ENCODE measurements at places on chromosomes 12 and 14. TPM values are rescaled to one million over a fixed set of nuclear protein-coding genes. Genes with fewer than 3 reads are reported as not detected.

- DNase-seq = no peak
Observed at GRCh38 chr14:91415794-91416743, 1.6 kb downstream of the CCDC88C start.

GRCh38 chr12:52631264-52631663 is 12.9 kb upstream of the KRT73 start:
- DNase-seq = no peak

DNA sequence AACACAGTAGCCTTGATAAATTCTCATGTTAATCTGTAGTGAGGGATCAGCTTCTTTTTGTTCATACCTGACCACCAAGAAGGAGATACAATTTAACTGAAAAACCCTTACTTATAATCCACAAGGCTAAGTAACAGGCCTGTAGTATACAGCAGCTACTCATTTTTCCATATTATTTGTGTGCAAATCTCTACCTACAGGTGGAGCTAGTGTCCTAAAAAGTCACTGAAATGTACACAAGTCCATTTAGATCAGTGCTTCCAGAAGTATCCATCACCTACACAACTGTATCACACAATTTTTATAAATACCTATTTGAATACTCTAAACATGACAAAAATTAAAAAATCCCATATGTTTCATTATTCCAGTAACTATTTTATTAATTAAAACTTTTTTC is 173.2 kb downstream of the SLC35F4 start:
- DNase-seq = peak; percentile 46

DNA sequence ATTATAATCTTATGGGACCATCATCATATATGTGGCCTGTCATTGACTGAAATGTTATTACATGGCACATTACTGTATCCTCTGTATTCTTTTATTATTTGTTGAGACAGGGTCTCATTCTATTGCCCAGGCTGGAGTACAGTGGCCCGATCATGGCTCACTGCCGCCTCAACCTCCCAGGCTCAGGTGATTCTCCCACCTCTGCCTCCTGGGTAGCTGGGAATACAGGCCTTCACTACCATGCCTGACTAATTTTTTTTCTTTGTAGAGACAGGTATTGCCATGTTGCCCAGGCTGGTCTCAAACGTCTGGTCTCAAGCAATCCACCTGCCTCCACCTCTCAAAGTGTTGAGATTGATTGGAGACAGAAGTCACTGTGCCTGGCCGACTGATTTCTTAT is 153.2 kb downstream of the RASSF9 start:
- no peak for DNase-seq

DNA sequence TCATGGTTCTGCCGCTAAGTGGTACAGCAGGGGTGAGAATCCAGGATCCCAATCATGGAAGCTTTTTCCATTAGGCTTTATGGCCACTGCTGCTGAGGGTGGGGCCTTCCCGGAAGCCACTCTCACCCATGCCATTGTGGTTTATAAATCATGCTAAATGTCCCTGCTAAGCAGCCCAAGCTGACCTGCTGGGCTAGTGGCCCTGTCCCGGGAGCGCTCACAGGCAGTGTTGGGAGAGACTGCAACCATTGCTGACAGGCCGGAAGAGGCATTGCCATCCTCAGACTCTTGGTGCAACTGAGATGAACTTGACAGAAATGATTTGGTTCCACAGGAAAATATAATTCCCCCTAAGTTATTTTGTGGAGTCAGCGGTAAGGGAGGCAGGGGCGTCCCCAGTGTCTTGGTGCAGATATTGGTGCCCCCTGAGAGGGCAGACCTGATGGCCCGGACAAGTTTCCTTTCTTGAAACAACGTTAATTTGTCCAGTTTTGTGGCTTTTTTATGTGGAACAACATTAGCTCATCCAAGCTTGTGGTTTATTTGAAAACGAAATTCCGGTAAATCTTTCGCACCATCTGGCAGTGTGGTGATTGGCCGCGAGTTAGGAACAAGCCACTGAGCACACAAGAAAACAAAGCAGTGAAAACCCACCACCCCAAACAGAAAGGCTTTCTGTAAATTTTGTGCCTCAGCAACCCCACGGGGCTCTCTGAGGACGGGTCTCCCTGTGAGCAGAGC is 82.3 kb downstream of the SSPN start:
- DNase-seq = peak; percentile 78

- no peak for DNase-seq
Observed at GRCh38 chr12:72995616-72996015, 723.4 kb downstream of the TRHDE start.

GRCh38 chr14:58353516-58354299 is 42.0 kb upstream of the TOMM20L start:
- peak; percentile 2 for DNase-seq

DNA sequence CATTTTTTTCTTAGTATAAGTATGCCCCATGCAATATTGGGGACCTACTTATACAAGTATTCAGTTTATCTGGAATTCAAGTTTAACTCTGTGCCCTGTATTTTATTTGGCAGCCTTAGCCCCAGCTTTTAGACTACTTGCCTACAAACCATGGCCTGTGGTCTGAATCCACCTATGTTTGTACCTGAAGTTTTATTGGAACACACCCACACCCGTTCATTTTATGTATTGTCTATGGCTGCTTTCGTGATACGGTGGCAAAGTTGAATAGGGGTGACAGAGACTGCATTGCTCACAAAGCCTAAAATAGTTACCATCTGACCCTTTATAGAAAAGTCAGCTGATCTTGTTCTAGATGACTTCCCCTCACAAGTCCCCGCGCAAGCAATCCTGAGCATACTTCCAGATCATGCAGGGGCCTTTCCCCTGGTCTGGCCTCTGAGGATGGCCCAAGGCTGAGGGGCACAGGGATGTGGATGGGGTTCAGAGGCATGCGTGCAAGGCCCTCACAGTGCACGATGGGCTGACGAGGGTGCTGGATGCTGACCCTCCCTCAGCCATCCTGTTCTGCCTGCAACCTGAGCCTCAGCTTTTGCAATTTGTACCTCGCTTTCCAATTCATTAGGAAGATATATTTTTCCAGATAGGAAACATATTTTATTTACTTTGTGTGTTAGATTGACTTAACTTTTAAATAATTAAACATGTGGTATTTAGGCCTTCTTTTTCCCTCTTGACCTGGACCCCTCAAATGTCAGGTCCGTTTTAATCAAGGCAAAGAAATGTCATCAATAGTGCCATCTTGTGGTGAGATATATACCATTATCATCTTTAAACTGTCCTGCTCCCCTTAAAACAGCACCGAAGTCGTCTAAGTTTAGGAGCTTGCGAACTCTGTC is 527.3 kb upstream of the CCDC196 start:
- peak; percentile 34 for DNase-seq

- DNase-seq = peak; percentile 75
Observed at GRCh38 chr12:25701290-25701689, 148.2 kb upstream of the LMNTD1 start.

DNA sequence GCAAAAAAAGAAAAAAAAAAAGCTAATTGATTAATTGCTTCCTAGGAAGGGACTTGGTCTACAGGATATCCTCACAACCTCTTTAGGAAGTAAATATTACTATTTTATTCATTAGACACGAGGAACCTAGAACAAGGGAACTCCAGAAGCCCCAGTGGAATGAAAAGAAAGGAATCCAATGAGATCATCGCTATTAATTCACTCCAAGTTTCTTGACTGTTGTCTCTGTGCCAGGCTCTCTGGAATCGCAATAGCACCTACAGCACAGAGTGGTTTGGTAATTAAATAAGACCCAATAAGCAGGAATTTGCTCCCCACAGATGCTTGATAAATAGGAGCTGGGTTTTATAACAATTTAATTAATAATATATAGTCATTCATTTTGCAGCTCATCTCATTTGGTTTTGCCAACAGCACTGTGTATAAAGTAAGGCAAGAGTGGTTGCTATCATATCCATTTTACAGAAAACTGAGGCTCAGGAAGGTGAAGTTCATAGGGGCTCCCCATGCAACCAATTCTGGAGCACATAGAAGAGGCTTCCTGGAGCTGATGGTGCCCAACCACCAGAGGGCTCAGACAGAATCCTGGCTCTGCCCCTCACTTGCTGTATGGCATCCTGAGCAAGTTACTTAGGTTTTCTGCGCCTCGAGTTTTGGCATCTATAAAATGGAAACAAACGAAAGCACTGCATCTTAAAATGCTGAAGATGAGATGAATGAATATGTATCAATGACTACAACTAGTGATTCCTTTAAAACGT is 420.2 kb downstream of the MED13L start:
- DNase-seq = no peak

- no peak for DNase-seq
Observed at GRCh38 chr12:51377099-51377984, 13.9 kb downstream of the GALNT6 start.

DNA sequence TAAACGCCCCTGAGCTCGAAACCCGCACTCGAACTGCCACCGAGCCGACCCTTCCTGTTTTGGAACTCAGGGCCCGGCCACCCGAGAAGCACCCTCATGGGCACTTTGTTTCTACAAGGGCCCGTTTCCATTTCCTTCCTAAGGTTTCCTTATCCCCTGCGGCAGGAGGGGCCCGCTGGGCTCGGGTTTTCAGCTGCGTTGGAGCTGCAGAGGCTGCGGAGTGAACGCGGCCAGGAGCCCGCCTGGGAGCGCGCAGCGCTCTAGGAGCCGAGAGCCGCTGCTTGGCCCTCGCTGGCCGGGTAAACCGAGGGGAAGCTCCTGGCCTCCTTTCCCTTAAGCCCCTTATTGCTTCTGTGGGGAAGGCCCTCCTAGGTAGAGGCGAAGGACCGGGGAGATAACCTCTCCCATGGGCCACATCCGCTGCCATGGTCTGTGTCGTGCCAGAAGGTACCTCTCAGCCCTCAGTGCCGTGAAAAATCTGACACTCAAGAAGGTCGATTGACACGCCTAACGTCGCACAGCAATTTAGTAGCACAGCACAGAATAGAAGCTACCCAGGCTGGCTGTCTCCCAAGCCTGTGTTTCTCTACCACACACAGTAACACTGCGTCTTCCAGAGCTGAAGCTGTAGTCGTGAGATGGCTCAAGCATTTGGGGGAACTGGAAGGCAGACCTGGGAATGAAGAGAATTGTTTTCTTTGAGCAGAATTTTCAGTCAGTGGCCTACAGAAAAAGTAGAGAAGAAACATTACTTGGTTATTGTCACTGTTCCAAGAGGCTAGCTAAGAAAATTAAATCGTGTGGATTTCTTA is 12.9 kb upstream of the CALM1 start:
- DNase-seq = peak; percentile 36

DNA sequence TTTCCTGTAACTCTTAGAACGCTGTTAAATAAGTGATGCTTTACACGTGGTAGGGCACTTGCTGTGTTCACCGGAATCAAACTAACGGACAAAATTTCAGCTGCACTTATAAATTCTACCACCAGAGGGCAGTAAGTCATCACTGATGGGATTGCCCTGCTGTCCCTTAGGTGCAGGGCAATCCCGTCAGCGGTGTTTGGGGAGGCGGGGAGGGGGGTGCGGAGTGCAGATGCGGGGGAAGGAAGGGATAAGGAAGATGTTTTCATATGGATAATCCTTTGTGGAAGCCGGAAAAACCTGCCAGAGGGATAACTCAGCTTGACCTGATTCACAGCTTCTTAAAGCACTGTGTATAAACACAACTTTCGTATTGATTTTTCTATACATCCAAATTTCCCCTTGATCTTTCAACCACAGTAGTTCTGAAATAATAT is 21.7 kb upstream of the SLC10A1 start:
- peak; percentile 50 for DNase-seq

DNA sequence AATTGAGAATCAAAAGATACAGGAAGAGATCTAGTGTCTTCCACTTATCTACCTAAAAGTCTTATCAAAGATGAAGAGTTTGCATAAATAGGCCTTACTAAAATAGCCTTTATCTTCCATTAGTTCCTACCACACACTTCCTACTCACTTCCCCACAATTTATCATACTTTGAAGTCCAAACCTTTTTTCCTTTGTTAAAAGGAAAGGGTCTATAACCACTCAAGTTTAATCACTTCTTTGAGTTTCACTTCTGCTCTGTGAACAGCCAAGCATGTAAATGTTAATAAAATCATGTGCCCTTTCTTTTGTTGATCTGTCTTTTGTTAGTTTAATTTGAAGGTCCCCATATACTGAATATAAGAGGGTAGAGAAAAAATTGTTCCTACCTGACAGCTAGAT is 114.5 kb downstream of the PHLDA1 start:
- DNase-seq = no peak

The ANO2 gene
- total RNA-seq = 2.1 TPM

The HOXC11 gene
- 0.36 TPM for total RNA-seq

The TAS2R31 gene
- total RNA-seq = 1.1 TPM

The DPF3 gene
- 6.5 TPM for total RNA-seq

The CCDC175 gene
- not detected for total RNA-seq

The TEAD4 gene
- total RNA-seq = 11.3 TPM

The CMA1 gene
- total RNA-seq = not detected
